NCI-H2081 treated with DMSO at 0.1 percent for 48 hours (cell line): ENCODE measurements at places on chromosomes 6 and 20.

DNA sequence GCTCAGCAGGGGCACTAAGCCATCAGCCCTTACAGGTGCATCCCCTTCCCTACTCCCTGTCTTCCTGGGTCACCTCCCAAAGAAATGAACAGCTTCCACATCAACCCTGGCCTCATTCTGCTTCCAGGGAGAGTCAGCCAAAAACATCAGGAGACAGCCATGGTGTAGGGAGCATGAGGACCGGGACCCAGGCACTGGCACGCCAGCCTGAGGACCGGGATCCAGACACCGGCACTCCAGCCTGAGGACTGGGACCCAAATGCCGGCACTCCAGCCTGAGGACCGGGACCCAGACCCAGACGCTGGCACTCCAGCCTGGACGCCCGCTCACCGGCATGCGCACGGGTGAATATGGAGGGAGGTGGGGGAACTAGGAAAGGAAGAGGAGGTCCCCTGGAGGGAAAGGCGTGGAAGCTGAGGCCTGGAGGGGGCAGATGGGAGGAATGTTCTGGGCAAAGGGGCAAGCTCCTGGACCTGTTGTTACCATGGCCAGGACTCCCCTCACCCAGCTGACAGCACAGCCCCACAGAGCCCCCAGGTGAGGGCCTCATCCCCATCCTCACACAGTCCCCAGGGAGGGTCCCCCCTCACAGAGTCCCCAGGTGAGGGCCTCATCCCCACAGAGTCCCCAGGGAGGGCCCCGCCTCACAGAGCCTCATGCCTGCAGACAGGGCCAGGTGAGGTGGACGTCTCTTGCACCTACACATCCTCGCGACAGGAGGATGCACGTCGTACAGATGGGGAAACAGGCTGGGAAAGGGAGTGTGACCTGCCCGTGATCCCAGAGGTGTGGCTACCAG lies 26.0 kb upstream of the MRGBP start:
- no peak for DNase-seq

DNA sequence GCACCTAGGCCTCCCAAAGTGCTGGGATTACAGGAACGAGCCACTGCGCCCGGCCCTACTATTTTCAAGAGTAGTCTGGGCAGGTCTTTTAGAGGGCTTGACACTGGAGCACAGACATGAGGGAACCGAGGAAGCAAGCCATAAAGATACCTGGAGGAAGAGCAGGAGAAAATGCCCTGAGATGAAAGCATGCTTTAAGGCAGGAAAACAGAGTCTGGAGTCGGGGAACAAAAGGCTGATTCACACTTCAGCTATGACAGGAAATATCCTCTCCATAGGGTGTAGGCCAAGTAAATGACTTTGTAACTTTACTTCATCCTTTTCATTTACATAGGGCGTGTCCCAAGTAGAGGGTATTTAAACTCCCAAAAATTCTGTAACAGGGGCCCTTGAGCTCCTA lies 4.3 kb upstream of the SERINC3 start:
- DNase-seq = no peak

DNA sequence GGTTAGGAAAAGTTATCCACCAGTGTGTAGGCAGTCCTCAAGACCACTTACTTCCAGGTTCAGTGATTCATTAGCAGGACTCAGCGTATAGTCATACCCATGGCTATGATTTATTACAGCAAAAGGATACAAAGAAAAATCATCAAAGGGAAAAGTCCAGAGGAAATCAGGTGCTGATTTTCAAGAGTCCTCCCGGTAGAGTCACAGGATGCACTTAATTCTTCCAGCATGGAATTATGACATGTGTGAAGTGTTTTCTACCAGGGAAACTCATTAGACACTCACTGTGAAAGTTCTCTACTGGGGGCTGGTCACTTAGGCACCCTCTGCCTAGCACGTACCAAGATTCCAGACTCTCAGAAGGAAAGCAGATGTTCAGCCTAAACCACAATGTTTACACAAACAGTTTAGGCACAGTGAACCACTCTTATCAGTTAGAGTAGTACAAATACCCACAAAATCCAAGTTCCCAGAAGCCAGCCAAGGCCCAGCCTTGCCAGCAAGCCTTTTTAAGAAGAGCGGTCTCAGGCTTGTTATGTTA lies 10.2 kb downstream of the WFDC3 start:
- DNase-seq = no peak

GRCh38 chr20:41632896-41633295 lies 14.7 kb upstream of the CHD6 start:
- no peak for DNase-seq

DNA sequence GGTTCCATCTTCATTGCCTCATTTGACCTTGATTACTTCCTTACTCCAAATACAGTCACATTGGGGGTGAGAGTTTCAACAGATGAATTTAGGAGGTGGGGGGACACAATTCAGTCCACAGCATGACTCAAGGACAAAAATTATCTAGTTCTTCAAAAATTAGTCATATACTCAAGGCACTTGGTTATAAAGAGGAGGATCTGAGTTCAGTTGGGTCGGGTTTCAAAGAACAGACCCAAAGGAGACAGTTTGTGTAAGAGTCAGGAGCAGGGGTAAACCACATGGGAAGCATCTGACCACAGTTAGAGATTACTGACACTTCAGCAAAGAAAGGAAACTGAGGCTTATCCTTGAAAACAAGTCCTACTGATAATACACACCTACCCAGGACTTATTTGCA lies 138.0 kb downstream of the TBC1D7 start:
- no peak for DNase-seq

- no peak for DNase-seq
These were observed 117.2 kb downstream of the SOBP start for GRCh38 chr6:107607116-107607515.

DNA sequence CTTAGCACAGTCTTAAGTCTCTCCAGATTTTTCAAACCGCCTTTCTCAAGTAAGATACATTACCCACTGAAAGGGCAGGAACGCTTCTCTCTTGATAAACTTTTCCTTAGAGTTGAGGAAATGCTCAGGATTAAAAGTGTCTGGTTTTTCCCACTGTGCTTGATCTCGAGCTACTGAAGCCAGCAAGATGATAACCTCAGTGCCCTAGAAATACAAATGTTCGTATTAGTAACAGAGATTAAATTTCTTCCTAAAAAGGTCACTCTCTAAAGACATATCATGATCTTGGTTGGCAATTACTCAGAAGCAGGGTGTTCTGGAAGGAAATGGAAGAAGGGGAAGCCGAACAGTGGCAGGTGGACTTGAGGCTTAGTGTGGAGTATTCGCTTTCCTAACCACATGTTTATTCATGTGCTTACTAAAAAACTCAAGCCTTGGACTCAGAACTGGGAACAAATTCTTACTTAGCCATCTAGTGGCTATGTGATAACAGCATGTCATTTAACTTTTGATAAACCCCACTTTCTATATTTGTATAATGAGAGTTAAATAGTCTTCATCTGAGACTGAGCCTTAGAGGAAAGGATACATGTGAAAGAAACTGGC lies 20.1 kb downstream of the C6orf141 start:
- DNase-seq = no peak

DNA sequence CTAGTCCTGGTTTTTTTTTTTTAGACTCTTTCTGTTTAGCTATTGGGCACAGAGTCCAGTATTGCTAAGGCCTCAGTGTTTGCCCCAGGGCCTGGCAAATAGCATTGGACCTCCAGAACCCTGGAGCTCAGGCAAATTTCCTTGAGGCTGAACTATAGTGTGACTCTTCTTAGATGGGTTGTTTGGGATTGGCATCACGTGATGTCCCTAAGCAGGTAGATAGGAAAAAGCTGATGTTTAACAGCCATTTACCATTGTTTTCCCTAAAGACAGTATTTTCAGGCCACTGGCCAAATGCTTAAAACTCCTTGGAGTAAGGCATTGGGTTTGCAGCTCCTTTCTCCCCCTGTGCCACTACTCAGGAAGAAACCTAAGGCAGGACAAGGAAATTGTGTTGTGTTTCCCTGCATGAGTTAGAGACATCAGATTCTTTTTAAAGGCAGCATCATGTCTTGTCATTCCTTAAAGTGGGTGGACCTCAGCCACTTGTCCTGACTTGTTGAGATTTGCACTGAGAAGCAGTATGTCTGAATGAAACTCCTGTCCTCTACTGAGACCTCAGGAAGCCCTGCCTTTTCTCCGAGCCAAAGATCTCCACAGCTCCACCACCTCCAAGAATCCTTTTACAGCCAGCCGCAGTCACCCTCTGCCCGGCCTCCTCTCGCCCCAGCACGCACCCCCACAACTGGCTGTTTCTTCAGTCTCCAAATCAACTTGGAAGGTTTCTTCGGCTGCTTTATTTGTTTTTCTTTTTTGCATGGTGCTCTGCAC lies 46.2 kb upstream of the RNF144B start:
- no peak for DNase-seq

DNA sequence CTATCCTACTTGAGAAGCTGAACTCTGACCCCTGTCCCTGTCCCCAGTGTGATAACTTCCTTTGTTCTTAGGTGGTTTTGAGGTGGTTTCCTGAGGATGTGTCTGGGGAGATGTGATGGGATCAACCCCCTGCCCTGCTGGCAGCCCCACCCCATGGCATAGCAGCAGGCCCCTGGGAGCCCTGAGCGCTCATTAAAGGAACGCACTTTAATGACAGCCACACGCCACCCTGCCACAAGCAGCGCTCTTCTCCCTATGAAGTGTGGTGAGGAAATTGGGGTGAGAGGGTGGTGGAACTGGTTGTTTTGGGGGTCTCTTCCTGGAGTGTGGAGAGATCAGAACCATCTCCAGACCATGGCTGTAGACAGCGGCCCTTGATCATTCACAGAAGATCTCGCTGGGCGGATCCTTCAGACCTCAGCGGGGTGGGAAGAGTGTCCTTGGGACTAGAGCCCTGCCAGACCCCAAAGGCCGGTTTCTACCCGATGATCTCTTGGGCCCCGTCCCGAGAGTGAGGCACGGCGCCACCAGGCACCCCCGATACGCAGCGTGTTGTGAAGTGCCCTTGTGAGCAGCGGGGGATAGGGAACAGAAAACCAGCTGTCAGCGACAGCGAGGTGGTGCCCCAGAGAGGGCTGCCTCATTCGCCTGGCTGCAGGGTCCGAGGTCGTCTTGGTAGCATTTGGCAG lies 45.4 kb downstream of the SYNJ2 start:
- DNase-seq = no peak

- no peak for DNase-seq
These were observed 196.5 kb downstream of the ARHGAP18 start for GRCh38 chr6:129513471-129513870.

DNA sequence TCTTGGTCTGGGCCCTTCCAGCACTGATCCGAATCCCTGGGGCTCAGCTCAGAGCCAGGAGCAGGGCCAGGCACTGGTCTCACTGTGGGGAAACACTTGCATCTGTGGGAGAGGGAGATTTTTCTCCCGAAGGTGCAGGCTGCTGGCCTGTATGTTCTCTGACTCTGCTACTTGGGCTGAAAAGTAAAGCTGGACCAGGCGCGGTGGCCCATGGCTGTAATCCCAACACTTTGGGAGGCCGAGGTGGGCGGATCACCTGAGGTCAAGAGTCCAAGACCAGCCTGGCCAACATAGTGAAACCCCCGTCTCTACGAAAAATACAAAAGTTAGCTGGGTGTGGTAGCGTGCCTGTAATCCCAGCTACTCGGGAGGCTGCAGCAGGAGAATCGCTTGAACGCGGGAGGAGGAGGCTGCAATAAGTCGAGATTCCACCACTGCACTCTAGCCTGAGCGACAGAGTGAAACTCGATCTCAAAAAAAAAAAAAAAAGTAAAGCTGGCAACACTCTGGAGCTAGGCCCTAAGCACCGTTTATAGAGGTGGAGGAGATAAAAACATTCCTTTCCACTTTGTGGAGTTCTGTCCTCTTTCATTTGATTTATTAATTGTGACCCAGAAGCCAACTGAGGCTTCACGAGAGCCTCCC lies 41.7 kb downstream of the JPH2 start:
- DNase-seq = no peak

- no peak for DNase-seq
These were observed 425.5 kb downstream of the TBC1D32 start for GRCh38 chr6:120908767-120909166.

DNA sequence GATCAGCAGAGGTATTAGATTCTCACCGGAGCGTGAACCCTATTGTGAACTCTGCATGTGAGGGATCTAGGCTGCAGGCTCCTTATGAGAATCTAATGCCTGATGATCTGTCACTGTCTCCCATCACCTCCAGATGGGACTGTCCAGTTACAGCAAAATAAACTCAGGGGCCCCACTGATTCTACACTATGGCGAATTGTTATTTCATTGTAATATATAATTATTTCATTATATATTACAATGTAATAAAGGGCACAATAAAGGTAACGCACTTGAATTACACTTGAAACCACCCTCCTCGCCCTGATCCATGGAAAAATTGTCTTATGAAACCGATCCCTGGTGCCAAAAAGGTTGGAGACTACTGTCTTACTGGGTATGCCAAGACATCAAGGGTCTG lies 18.6 kb downstream of the PRKN start:
- no peak for DNase-seq

GRCh38 chr6:90209527-90209926 lies 87.1 kb downstream of the BACH2 start:
- no peak for DNase-seq

DNA sequence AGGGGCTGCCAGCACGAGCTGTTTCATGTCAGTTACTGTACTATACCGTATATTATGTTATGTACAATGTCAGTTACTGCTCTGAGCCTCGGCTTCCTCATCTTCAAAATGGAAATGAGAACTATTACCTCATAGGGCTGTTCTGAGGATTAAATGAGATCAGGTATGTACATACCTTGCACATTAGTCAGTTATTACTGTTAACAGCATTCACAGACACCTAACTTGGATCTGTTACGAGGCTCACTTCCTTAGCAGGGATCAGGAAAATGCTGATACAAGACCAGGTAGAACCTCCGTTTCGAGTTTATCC lies 69.7 kb upstream of the TBC1D7 start:
- DNase-seq = no peak

GRCh38 chr6:39314273-39314795 lies at the start of gene KCNK17:
Gene KCNK17, minus strand, starts transcription at chr6:39314419. Its CDS starts 99 bp downstream, at chr6:39314320.
- DNase-seq = no peak

- peak; percentile 25 for DNase-seq
These were observed 347.8 kb upstream of the PLCB4 start for GRCh38 chr20:8721098-8721497.

GRCh38 chr6:158909938-158910337 lies 90.1 kb downstream of the RSPH3 start:
- no peak for DNase-seq

GRCh38 chr20:21623074-21623780 lies 82.2 kb upstream of the PAX1 start:
- no peak for DNase-seq

- no peak for DNase-seq
These were observed 75.6 kb downstream of the SAMD3 start for GRCh38 chr6:130147111-130147510.

- no peak for DNase-seq
These were observed 47.3 kb upstream of the DYNLRB1 start for GRCh38 chr20:34468951-34469350.

DNA sequence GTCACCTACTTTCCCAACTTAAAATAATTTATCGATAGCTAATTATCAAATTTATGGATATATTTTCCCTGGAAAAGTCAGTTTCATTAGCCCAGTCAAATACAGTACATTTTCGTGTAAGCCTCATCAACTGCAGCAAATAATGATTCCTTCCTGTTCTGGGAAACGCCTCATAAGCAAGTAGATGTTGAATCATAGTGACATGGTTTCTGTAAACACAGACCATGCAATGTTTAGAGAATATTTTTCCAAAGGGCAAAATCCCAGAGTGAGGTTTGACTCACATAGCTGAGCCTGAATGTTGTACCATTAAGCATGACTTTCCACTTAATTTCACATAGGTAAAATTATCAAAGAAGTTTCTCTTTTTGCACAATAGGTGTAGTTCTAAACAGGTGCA lies 16.7 kb upstream of the VNN1 start:
- no peak for DNase-seq
